Activated CD4-positive, alpha-beta memory T cell treated with anti-CD3 and anti-CD28 coated beads for 36 hours (primary cell): ENCODE measurements at places on chromosomes 3 and 15. TPM values are rescaled to one million over a fixed set of nuclear protein-coding genes. Genes with fewer than 3 reads are reported as not detected.

The STRIT1 gene
- total RNA-seq, result not detected

The FAIM gene
- 4.0 TPM for total RNA-seq

The CCR5 gene
- total RNA-seq, result 2.0 TPM

The LYSMD2 gene
- 18.1 TPM for total RNA-seq

The ARF4 gene
- 66.6 TPM for total RNA-seq

The COX17 gene
- total RNA-seq, result 112 TPM

The RASL12 gene
- total RNA-seq, result not detected

The ARNT2 gene
- 0.10 TPM for total RNA-seq

DNA sequence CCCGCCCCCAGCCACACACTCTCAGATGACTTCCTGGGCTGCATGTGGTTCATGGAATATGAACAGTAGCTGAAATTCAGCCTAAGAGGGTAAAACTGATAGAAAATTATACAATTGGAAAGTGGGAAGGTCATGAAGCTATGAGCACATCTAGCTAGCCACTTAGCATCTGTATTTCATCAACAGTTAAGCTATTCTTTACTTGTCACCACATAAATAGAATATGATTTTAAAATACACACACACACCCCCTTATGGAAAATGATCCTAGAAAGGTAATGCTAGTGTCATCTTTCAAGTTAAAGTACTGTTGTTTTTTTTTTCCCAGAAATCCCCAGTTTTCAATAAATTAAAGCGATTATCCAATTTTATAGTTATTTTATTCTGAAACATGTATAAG, 3.6 kb downstream of the MAP4 start:
- no peaks in the 10 kb centered on the region for H3K27me3 ChIP-seq
- no peak for DNase-seq
- H3K4me3 ChIP-seq, result no peak overlapping the region
- no peaks in the 10 kb centered on the region for H3K36me3 ChIP-seq
- peaks cover 39% of the 10 kb centered on the region for H3K4me1 ChIP-seq
- no peak overlapping the region for H3K27ac ChIP-seq

GRCh38 chr15:44300572-44300971, 12.1 kb downstream of the GOLM2 start:
- no peak overlapping the region for H3K27ac ChIP-seq
- DNase-seq, result no peak
- H3K27me3 ChIP-seq, result no peaks in the 10 kb centered on the region
- H3K4me3 ChIP-seq, result no peak overlapping the region
- H3K4me1 ChIP-seq, result peaks cover 41% of the 10 kb centered on the region

- no peak overlapping the region for H3K27ac ChIP-seq
- H3K36me3 ChIP-seq, result no peaks in the 10 kb centered on the region
- no peak overlapping the region for H3K4me3 ChIP-seq
- H3K4me1 ChIP-seq, result peaks cover 2% of the 10 kb centered on the region
Observed at GRCh38 chr3:44198284-44199269, 43.1 kb upstream of the TOPAZ1 start.

DNA sequence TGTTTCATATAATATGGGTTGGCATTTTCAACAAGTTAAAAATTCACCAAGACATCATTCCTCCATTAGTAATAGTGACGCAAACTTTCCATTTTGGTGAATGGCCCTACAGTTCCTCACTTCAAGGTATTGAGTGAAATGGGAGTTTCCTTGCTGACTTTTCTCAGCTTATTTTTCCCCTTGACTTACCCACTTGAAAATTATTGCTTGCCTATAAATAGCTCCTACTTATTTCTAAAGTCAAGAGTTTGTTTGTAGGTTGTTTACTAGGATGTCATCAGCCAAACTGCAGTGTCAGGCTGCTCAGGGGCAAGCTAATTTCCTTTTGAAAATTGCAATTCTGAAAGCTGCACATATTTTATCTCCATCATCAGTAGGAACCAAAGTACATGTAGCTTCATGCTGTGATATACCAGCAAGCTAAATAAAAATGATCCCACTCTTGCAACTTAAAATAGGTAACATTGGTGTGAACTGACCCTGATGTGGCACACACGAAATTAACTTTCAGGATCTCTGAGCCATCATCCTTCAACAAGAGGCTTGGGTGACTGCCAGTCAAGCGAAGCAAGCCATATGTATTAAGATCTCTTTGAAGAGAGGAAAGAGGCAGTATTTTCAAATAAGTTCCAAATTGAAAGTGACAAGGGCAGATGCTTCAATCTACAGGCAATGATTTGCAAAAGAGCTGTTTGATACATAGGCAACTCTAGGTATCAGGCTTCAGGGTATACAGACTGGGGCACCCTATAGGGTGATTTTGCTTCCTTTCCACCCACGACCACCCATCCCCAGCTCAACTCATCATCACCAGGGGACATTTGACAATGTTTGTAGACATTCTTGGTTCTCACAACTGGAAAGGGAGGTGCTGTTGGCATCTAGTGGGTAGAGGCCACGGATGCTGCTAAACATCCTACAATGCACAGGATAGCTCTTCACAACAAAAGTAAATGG, 66.8 kb upstream of the RASGRP1 start:
- peaks cover 39% of the 10 kb centered on the region for H3K4me1 ChIP-seq
- no peak for DNase-seq
- H3K27me3 ChIP-seq, result no peaks in the 10 kb centered on the region

DNA sequence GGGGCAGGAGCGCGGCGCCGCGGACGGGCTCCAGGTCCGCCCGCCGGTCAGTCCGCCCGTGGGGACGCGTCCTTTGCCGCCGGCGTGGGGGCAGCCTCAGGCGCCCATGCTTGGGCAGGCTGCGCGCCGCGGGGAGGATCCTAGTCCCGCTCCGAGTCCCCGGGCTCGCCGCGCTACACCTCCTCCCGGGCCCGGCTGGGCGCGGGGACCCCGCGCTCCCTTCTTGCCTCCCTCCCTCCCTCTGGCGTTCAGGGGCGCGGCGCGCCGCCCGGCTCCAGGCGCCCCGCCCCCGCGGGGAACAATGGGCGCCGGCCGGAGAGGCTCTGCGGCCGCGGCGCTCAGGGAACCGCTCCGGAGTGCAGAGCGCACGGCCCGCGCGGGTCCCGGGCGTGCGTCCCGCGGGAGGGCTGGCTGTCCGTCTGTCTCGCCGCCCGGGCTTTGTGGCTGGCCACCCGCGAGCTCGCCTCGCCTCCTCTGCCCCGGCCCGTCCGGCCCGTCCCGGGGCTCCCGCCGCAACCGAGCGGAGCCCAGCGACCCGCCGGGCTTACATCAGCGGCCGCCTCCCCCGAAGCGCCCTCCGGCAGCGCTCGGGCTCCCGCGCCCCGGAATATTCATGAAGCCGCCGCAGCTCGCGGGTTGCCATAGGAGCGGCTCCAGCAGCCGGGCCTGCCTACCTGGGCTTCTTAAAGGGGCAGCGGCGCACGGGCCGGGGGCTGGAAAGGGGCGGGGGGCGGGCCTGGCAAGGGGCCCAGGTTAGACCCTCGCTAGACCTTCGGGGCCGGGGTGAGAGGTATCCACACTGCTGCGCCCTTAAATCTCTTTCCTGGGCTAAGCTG, at the start of gene HCN4:
TSS of gene HCN4 (minus strand) at position 658 of the 836 bp plus-strand sequence. CDS start 688 bp downstream, outside the sequence.
- H3K27ac ChIP-seq, result no peak within 1 kb of the TSS
- no peaks in the 10 kb centered on the region for H3K36me3 ChIP-seq
- H3K4me1 ChIP-seq, result no peaks in the 10 kb centered on the region

GRCh38 chr3:149767720-149768119, 15.4 kb upstream of the COMMD2 start:
- H3K27ac ChIP-seq, result no peak overlapping the region
- peaks cover 20% of the 10 kb centered on the region for H3K27me3 ChIP-seq
- DNase-seq, result no peak
- H3K4me3 ChIP-seq, result no peak overlapping the region
- no peaks in the 10 kb centered on the region for H3K36me3 ChIP-seq

GRCh38 chr15:47754312-47754711, 37.0 kb downstream of the SEMA6D start:
- DNase-seq, result no peak
- H3K27me3 ChIP-seq, result no peaks in the 10 kb centered on the region
- no peaks in the 10 kb centered on the region for H3K36me3 ChIP-seq
- H3K4me1 ChIP-seq, result no peaks in the 10 kb centered on the region
- no peak overlapping the region for H3K27ac ChIP-seq

GRCh38 chr3:126895178-126896066, 87.5 kb upstream of the PLXNA1 start:
- H3K36me3 ChIP-seq, result peaks cover 2% of the 10 kb centered on the region
- H3K27me3 ChIP-seq, result no peaks in the 10 kb centered on the region
- no peak for DNase-seq

DNA sequence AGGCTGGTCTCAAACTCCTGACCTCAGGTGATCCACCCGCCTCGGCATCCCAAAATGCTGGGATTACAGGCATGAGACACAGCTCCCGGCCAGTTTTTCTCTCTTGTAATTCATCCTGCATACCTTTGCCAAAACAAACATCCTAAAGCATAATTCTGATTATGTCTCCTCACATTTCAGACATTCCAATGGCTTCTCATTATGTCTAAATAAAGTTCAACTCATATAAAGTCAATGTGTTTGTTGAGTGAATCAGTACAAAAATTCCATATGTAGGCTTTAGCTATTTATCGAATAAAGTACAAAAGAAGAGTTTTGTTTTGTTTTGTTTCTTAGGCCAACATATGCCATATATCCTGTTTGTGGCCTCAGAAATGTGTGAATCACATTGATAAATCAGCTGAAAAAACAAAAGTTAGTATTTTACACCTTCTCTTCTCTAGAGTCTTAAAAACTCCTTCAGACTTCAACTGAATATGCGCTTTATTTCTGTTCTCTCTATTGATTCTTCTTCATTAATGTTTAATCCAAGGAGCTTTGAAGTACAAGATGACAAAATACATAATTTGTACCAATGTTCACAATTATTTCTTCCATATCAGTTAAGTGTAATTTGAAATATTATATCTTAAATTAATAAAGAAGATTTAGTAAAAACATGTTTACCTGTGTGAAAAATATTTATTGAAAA, 165.8 kb downstream of the MECOM start:
- H3K27me3 ChIP-seq, result no peaks in the 10 kb centered on the region
- H3K27ac ChIP-seq, result no peak overlapping the region
- no peaks in the 10 kb centered on the region for H3K36me3 ChIP-seq
- no peaks in the 10 kb centered on the region for H3K4me1 ChIP-seq

- DNase-seq, result peak; percentile 91
- peaks cover 14% of the 10 kb centered on the region for H3K36me3 ChIP-seq
- no peaks in the 10 kb centered on the region for H3K27me3 ChIP-seq
Observed at GRCh38 chr15:90829942-90830440, 38.4 kb upstream of the FURIN start.
